Adipocyte (in vitro differentiated cells): ENCODE measurements at places on chromosomes 5 and 9.

GRCh38 chr5:158943057-158943456, 156.7 kb downstream of the EBF1 start:
- DNase-seq, result peak; percentile 66

DNA sequence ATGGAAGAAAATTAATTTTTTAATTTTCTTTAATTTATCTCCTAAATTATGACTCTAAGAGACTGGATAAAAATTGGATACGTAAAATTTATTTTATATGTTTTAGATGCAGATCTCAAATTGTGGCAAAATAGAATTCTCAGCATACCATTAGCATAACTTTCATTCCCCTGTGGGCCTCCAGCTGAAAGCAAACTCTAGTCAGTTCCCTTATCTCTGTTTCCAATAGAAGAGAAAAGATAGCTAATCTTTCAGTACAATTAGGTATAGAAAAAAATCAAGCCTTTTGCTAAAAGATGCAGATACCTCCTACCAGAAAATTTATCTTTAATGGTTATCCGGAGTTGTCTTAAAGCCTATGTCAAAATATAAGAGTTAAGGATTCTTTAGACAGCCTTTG, 1530.6 kb downstream of the EFNA5 start:
- peak; percentile 49 for DNase-seq

DNA sequence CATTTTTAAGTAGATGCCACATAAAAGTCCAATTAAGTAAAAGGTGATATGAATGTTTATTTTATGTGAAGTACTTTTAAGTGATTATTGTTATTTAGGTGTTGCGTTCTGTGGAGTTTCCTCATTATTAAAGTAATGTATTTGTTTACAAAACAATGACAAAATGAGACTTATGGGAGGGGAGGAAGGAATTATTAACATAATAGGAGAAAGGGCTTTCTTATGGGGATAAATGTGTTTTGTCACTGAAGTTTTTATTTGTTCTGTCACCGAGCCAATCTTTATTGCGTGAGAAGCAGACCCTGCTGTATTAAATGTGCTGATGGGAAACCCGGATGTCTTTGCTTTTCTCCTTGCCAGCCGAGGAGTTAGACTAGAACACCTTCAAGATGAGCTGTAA, 44.5 kb downstream of the TRIO start:
- no peak for DNase-seq

- no peak for DNase-seq
Observed at GRCh38 chr9:132487351-132487791, 77.4 kb downstream of the CFAP77 start.

DNA sequence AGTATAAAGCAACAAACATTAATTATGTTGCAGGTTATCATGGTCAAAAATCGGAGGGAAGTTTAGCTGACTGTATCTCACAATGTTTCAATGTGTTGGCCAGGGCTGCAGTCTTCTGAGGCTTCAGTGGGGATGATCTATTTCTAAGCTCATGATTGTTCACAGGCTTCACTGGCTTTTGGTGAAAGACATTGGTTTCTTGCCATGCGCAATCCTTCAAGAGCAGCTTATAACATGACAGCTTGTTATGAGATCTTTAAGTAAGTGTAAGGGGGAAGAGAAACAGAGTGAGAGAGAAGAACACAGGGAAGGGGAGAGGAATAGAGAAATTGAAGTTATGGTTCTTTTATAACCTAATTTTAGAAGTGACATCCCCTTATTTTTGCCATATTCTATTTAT, 385.9 kb upstream of the CHD1 start:
- DNase-seq, result no peak

DNA sequence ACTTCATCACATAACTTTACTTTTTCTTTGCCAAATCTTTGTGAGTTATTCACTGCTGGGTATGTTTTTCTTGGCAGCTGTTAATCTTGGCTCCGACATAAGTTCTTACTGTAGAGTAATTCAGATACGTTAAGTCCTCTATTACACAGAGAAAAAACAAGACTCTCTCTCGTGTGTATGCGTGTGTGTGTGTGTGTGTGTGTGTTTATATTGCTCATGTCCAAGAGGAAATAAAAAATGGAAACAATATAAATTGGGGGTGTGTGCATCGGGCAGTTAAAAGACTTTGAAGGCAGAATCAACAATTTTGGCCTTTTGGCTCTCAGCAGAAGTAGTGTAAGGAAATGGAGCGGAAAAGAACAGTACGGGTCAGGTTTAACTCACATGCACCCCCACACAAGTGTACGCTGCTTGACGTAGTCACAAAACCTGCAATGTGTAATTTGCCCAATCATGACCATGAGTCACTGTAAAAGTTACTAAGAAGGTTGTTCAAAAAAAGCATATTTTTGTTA, 67.2 kb upstream of the IFNE start:
- peak; percentile 93 for DNase-seq

GRCh38 chr5:38724301-38725030, 121.3 kb upstream of the OSMR start:
- DNase-seq, result no peak

DNA sequence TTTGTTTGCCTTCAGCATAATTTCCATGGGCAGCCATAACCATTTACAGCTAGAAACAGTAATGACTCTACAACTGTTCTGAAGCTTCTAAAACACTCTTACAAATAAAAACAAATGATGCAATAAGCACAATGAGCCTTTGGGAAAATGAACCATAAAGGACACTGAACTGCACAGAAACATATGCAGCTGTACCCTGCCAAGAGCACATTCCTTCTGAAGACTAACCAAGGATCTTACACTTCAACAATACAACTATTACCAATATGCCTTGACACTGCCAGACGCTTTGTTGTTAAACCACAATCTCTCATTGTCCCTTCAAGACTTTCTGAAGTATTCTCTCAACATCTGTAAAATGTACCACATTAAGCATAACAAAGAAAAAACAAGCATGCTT, 104.2 kb upstream of the HMHB1 start:
- DNase-seq, result peak; percentile 69

GRCh38 chr5:61811052-61811451, 479.0 kb downstream of the ZSWIM6 start:
- peak; percentile 44 for DNase-seq

- peak; percentile 98 for DNase-seq
Observed at GRCh38 chr9:84371737-84372136, 31.2 kb upstream of the SLC28A3 start.

GRCh38 chr9:126411948-126412284, 85.3 kb downstream of the MVB12B start:
- DNase-seq, result no peak

DNA sequence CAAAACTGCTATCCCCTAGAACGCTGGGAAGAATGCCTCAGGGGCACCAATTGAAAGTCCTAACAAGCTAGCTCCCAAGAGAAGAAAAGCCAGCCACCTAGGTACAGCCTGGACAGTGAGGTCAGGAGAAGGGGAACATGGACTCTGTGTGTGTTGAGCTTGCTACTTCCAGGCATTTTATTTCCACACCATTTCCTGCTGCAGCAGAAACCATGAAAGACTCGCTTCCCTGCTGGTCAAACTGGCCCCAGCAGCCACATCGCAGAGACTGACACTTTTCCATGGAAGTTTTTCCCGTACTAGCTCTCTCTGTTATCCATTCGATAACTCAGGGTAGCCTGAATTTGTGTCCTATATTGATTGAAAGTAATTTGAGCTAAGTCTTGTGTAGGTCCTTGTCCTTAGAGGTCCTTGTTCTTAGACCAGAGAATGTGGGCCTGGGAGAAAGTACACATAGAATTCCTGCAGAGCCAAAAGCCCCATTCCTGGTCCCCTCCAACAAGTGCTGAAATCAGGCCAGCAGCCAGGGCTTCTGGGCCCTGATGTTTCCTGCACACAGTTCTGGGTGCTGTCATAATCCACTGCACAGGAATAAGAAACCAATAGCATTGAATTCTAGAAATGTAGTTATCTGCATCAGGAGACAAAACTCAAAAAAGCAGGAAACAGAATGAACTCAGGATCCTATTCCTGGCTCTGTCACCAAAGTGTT, 96.6 kb downstream of the BRINP1 start:
- DNase-seq, result no peak

DNA sequence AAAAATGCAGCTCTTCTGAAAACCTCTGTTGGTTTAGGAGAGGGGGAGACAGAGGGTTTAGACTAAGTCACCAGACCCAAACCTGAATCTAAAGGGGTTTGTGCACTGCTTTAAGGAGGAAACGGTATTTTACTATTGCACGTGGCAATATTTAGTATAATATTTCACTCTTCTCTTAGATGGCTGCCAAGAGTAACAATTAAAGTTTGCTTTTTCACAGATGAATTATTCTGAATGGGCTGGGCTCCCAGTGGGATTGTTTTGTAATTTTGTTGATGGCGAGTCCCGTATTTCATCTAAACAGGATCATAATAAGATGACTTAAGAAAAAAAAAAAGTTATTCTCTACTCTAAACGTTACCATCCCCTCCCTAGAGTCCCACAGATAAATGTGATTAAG, 245.4 kb downstream of the PCSK5 start:
- DNase-seq, result peak; percentile 52

DNA sequence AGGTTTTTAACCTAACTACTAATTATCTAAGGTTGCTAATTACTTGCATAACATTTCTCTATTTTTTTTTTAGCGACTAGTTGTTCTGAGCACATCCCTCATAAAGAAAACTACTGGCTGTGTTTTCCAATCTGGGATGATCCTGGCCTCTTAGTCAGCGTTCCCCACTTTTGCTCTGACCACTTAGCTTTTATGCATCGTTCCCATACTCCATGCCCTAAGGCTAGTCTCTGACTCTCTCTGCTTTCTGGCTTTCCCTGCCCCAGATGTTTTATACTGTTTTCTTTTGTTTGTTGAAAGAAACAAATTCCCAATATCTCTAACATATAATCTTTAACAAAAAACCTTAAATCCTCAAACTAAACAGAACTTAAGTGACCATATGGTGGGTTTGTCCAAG, 217.9 kb downstream of the SPATA31D1 start:
- DNase-seq, result peak; percentile 54

DNA sequence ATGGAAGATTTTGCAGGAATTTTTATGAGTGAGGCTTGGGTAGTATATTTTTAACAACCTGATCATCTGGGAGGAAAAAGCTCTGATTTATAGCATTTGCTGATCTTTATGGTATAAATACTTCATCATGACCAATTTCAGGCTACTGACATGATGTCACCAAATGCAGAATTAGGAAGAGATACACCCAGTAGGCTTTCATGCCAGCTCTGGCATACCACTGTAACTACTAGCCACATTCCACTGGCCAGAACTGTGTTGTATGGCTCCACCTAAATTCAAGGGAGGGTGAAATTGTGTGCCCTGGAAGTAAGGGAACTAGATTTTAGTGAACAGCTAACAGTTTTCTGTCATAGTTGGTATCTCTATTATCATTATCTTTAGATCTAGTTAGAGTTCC, 17.6 kb downstream of the AP3S1 start:
- DNase-seq, result peak; percentile 33

DNA sequence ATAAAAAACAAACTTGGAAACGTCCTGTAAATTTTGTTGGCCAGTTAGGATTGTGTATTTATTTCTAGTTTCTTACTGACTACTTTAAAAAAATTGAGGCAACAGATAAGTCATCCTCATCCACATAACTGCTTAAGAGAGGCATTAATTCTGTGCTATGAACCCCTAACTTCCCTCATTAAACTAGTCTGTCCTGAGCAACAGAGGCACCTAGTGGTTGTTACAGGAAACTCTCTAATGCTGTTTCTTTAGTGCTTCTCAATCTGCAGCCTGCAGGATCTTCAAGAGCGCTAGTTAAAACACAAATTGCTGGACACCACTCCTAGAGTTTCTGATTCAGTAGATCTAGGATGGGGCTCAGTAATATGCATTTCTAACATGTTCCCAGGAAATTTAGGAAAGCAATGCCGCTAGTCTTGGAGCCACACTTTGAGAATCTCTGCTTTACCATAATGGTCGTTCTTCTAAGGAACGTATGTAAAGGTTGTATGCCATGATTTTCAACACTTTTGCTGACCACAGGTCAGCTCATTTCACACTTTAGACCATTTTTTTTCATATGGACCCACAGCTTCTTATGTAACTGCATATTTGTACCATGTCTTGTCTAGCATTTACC, 410.1 kb upstream of the SMARCA2 start:
- DNase-seq, result no peak

- DNase-seq, result no peak
Observed at GRCh38 chr5:133323494-133324457, 272.0 kb downstream of the HSPA4 start.

- DNase-seq, result peak; percentile 4
Observed at GRCh38 chr9:12604164-12604821, 88.9 kb upstream of the TYRP1 start.

- no peak for DNase-seq
Observed at GRCh38 chr9:99801775-99802174, 19.9 kb upstream of the NR4A3 start.

- DNase-seq, result peak; percentile 43
Observed at GRCh38 chr9:93288891-93289883, 105.2 kb downstream of the WNK2 start.

DNA sequence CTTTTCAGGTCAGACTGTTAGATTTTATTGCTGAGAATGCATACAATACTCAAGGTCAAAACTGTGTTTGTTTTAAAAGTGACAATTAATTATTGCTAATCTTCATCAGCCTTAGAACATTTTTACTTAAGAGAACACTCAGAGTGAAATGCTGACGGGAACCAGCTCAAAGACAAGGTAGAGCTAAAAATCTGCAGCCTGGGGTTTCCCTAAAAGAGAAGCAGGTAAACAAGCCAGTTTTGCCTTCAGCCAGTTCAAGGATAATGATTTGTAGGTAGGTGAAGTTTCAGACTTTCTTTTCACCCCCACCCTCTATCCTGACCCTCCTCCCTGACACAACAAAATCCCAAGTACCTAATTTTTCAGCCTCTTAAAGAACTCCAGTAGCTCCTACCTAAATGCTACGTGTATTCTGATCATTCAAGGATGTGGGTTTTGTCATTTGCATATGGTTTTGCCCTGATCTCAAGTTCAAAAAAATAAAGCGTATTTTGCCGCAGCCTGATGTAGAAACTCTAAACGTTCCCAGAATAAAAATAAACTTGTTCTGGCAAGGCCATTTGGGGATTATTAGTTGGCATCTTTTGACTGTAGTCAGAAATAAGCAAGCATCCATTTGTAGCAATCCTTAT, 407.2 kb downstream of the EFNA5 start:
- no peak for DNase-seq

- peak; percentile 6 for DNase-seq
Observed at GRCh38 chr5:175059687-175060211, 335.4 kb downstream of the MSX2 start.

- DNase-seq, result no peak
Observed at GRCh38 chr9:134641990-134642384, 384 bp downstream of the COL5A1 start.

DNA sequence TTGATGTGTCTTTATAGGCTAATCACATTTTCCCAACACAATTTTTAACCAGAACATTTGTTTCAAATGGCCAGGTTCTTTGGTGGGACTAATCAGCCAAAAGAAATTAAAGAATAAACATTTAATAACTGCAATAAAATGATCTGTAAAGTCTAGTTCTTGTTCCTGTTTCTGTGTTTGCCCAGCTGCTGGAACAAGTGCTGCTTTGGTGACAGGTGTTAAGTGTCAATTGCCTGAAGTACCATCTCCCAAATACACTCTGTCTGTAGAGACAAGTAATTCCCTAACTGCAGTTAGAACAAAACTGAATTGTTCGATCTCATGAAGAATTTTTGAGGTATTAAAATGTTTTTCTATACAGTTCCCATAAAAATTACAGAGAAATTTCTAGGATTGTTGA, 402.3 kb upstream of the CHD1 start:
- no peak for DNase-seq

- DNase-seq, result no peak
Observed at GRCh38 chr5:175447571-175447970, 3.6 kb upstream of the DRD1 start.

GRCh38 chr5:61298580-61298979, 33.5 kb upstream of the ZSWIM6 start:
- no peak for DNase-seq

GRCh38 chr5:176660530-176660859, 13.2 kb downstream of the TSPAN17 start:
- no peak for DNase-seq
